Transverse colon (tissue), 4 donors: ENCODE measurements at places on chromosomes 5 and 9. TPM values are rescaled to one million over a fixed set of nuclear protein-coding genes. Genes with fewer than 3 reads are reported as not detected.

GRCh38 chr9:2765250-2765880, 48.1 kb downstream of the KCNV2 start:
- no peaks in the 10 kb centered on the region for H3K4me1 ChIP-seq

- no peak overlapping the region for H3K4me3 ChIP-seq
- peaks cover 37% of the 10 kb centered on the region for H3K4me1 ChIP-seq
- no peak for DNase-seq
- H3K36me3 ChIP-seq: no peaks in the 10 kb centered on the region
These were observed 5.6 kb downstream of the MYO10 start for GRCh38 chr5:16930496-16930895.

- H3K4me1 ChIP-seq: no peaks in the 10 kb centered on the region
- H3K36me3 ChIP-seq: no peaks in the 10 kb centered on the region
- H3K27ac ChIP-seq: no peak overlapping the region
- H3K4me3 ChIP-seq: no peak overlapping the region
- no peaks in the 10 kb centered on the region for H3K27me3 ChIP-seq
These were observed 419.8 kb upstream of the SMC2 start for GRCh38 chr9:103674271-103674670.

DNA sequence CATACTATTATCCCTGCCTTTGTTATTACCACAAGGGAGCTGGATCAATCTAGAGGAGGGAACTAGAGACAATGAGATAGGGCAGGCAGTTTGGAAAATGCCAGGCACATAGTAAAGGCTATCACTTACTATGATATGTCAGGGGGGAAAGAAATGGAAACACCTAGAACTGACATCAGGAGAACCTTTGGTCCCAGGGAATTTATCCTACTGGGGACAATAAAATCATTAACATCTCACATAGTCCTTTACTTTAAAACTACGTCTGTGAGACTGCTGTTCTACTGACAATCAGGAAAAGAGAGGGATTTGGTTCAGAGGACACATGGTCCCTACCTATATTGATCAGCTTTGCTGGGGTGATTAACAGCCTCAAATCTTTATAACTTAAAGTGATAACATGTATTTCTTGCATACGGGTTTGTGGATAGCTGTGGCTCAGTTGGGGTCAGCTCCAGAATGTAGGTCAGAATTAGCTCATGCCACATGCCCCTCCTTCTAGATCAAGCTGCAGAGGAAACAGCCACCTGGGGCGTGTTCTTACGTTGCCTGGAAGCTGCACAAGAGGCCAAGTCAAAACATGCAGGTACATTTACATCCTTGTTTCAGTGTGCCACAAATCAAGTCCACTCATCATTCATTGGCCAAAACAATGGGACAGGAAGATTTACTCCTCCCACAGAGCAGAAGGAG, 43.9 kb upstream of the ALDOB start:
- peak overlapping the region; percentile 85 for H3K27ac ChIP-seq
- peaks cover 20% of the 10 kb centered on the region for H3K4me1 ChIP-seq
- H3K27me3 ChIP-seq: no peaks in the 10 kb centered on the region
- peak; percentile 75 for DNase-seq

- H3K4me1 ChIP-seq: peaks cover 6% of the 10 kb centered on the region
- no peak overlapping the region for H3K4me3 ChIP-seq
- no peak for DNase-seq
- no peaks in the 10 kb centered on the region for H3K36me3 ChIP-seq
- no peaks in the 10 kb centered on the region for H3K27me3 ChIP-seq
These were observed 20.3 kb downstream of the ZDHHC11B start for GRCh38 chr5:763998-764781.

The CD72 gene
- 3.0 TPM for total RNA-seq
